Activated gamma-delta T cell treated with Interleukin-2 at 50 U/mL for 16 hours (primary cell): ENCODE measurements at places on chromosomes 3 and 15.

GRCh38 chr3:124995460-124995994 is 60.3 kb downstream of the HEG1 start:
- peak; percentile 44 for DNase-seq

- DNase-seq: no peak
Measured at GRCh38 chr3:106482451-106482850, 613.6 kb upstream of the CBLB start.

- DNase-seq: no peak
Measured at GRCh38 chr3:82157952-82158351, 396.5 kb upstream of the GBE1 start.

DNA sequence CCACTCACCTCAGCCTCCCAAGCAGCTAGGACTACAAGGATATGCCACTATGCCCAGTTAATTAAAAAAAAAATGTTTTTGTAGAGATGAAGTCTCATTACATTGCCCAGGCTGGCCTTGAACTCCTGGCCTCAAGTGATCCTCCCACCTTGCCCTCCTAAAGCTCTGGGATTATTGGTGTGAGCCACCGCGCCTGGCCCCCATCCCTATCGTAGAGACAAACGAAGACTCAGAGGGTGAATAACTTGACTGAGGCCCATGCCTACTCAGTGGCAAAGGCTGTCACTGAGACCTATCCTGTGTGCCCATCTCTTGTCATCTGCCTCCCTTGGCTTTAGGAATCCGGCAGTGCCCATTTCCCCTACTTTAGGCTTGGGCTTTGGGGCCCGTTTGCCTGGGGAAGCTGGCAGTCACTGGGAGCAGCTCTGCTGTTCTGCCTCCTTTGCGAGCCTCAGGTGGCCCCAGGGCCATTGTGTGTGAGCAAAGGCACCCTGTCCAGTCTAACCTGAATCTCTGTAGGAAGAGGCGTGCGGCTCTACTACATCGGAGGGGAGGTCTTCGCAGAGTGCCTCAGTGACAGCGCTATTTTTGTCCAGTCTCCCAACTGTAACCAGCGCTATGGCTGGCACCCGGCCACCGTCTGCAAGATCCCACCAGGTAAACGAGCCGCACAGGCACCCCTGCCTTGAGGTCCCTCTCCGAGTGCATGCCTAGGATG is 70.1 kb downstream of the AAGAB start:
- DNase-seq: no peak

DNA sequence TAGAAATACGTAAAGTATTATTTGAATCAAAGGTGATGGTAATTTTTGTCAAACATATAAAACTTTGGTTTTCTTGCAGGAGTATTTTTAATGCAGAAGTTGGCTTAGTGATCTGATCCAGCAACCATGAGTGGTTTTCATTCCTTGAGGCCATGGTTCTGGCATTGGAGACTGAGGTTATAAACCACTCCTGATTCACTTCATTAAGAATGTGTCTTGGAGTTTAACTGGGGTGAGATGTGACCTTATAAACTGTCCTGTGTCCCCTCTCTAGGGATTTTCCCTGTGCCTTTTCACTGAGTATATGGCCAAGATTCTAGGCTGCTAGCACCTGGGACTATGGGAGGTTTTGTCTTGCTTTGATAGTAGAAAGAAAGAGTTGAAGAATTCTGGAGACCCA is 94.3 kb downstream of the RYR3 start:
- DNase-seq: no peak
